ENCODE measurements at places on chromosomes 7 and 10. TPM values are rescaled to one million over a fixed set of nuclear protein-coding genes. Genes with fewer than 3 reads are reported as not detected.

Gene COL13A1
- not detected for total RNA-seq

Gene GPR141
- not detected for total RNA-seq

Gene MBL2
- not detected for total RNA-seq

Gene HGF
- not detected for total RNA-seq

Gene FBXL13
- total RNA-seq, result 0.82 TPM

Gene ASIC3
- total RNA-seq, result 2.7 TPM

Gene TIMM23
- total RNA-seq, result 115 TPM

Gene ADAM12
- 0.08 TPM for total RNA-seq

Gene ZKSCAN5
- 8.3 TPM for total RNA-seq

Gene NUDT13
- 1.2 TPM for total RNA-seq
